ENCODE measurements at places on chromosomes 7 and 10.

DNA sequence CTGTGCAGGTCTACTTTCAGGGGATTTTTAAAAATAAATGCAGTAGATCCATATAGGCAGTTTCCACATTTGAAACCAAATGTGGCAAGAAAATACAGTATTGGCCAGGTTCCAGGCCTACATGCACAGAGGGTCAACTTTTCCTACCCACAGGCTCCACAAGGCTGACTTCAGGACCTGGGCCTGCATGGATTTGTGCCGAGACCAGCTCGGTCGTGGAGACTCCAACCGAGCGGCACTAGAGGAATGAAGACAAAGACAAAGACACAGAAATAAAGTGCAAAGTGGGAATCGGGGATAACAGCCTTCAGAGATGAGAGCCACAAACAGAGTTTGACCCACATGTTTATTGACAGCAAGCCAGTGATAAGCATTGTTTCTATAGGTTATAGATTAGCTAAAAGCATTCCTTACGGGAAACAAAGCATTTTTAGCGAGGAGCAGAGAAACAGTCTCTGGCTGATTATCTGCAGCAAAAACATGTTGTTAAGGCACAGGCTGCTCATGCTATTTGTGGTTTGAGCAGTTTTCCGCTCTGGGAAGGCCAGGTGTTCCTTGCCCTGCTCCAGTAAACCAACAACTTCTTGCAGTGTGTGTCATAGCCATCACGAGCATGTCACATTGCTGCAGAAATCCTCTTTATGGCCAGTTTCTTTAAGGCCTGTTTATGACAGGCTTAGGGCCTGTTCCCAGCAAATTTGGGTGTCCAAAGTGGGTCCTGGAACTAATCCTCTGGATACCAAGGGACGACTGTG lies 52.6 kb downstream of the ZNF37A start:
- no peak for DNase-seq

DNA sequence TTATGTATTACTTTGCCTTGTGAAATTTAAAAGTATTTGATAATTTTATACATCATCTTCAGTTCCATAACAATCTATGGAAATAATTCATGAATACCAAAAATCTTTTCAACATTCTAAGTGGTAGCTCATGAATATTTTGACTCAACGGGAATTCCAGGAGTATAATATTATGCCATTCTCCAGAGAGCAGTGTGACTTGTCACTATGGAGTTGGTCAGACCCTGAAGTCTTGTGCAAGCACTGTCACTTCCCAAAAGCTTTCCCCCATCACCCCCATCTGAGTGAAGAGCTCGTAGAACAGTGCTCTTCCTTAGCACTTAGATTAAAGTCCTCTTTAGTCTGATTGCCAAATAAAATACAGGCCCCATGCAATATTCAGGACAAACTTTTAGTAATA lies 29.4 kb upstream of the CCNJ start:
- DNase-seq = no peak

GRCh38 chr10:31936933-31937332 lies 8.3 kb upstream of the ARHGAP12 start:
- DNase-seq = no peak

DNA sequence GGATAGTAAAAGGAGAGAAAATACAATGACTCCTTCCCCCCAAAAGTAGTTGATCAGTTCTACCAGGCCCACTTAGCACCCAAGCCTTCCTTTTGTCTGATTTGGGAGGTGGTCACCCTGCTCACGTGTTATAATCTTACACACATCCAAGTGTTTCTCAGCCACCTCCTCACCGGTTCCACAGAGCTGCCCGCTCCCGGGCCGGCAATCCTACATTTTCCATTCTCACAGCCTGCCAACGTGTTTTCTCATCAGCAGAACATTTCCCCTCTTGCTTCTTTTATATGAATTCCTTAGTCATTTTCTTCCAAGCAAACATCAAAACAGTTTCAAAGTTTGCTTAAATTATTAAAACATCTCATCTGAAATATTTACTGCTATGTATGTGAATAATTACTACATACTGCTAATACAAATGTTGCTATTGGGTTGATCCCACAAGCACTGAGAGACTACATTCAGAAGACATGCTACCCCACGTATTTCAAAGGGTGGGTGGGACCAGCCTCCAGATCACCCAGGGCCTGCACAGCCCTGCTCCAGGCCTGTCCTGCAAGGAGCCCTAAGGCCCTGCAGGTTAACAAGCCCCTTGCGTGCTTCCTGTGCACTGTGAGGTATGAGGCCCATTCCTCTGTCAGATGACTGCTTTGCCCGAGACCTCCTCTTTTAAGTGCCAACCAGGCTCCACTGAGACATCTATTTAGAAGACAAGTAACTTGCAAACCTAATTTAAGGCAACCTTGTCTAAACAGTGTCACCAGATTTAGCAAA lies 75.3 kb downstream of the GRB10 start:
- no peak for DNase-seq

DNA sequence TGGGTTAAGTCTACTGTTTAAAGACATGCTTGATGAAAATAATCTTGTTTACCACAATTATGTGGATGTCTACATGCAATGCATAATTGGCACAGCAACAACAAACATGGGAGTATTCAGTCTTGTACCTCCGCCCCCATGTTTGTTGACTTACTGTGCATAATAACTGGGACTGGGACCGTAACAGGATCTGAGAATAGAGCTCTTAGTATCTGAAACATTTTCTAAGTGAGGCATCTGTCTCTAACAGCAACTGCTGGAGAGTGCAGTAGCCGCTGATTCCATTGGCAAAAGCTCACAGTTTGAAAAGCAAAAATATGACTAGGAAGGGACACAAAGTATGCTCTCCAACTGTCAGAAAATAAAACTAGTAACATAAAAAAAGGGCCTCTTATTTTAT lies 61.6 kb downstream of the ENO4 start:
- no peak for DNase-seq

- no peak for DNase-seq
Measured at GRCh38 chr7:151115836-151116418, 29.7 kb downstream of the AGAP3 start.

DNA sequence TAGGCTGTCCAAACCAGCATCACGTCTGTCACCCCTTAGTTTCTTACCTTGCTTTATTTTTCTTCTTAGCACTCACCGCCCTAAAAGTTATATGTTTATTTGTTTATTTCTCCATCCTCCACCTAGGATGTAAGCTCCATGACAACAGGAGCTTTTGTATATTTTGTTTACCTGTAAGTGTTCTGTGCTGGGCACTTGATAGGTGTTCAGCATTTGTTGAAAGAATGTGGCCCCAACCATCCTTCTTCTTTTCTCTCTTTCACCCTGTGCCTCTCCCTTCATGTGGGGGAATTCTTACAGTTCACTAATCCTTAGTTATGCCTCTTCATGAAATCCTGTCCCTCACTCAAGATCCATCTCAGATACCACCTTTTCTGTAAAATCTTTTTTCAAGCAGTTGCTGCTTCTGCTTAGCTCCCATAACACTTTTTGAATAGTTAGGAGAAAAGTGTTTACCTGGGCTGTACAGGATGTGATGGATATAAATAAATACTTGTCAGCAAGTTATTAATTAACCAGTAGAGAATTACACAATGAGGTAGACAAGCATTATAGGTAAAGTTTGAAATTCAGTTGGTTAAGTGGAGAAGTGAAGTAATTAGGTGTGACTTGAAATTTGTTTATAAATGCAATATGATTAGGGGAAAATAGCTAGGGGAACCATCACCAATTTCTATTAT lies 9.7 kb downstream of the AHR start:
- DNase-seq = no peak

DNA sequence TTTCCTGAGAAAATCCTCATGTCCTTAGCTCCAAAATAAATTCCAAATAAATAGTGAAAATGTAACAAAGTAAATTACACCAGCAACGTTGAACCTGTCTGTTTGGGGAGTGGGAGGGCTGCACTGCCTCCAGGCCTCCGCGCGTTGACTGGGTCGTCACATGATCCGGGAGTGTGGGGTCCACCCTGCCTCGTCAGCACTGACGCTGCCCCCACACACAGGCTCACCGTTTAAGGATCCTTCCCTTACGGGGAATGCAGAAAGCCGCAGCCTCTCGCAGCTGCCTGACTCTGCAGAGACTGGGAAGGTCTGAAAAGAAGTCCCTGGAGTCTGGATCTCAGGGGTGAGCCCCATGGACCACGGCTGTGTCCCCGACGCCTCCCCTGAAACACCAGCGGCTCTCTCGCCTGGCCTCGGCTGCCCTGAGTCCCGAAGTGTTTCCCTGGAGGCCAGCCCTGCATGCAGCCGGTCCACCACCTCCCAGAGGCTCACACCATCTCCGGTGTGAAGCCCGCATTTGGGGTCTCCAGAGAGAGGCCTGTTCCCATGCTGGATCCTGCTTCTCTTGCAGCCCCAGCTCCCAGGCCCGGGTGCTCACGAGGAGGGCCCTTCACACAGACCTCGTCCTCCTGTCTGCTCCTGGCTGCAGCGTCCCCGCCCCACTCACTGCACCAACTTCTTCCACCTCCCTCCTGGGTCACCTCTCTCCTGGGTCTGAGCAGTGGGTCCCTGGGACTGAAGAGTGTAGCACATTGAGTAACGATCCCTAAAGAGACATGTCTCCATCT lies 49.5 kb upstream of the ADGRA1 start:
- no peak for DNase-seq

GRCh38 chr7:114818501-114818900 lies 103.4 kb upstream of the MDFIC start:
- no peak for DNase-seq

DNA sequence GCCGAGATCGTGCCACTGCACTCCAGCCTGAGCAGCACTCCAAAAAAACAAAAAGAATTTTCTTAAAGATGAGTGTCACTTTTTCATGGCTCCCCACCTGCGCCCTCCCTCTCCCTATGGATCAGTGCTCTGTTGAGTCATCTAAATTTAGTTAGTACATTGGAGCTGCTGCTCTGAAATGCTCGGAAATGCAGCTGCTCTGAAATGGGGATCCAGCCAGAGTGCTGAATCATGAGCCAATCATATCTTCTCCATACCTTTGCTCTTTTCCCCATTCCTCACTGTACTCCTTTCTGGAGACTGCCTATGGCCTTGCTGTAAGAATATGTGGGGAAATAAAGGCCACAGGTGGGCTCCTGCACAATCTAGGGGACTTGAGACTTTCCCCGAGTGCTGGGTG lies 188.8 kb downstream of the ZNF438 start:
- no peak for DNase-seq

DNA sequence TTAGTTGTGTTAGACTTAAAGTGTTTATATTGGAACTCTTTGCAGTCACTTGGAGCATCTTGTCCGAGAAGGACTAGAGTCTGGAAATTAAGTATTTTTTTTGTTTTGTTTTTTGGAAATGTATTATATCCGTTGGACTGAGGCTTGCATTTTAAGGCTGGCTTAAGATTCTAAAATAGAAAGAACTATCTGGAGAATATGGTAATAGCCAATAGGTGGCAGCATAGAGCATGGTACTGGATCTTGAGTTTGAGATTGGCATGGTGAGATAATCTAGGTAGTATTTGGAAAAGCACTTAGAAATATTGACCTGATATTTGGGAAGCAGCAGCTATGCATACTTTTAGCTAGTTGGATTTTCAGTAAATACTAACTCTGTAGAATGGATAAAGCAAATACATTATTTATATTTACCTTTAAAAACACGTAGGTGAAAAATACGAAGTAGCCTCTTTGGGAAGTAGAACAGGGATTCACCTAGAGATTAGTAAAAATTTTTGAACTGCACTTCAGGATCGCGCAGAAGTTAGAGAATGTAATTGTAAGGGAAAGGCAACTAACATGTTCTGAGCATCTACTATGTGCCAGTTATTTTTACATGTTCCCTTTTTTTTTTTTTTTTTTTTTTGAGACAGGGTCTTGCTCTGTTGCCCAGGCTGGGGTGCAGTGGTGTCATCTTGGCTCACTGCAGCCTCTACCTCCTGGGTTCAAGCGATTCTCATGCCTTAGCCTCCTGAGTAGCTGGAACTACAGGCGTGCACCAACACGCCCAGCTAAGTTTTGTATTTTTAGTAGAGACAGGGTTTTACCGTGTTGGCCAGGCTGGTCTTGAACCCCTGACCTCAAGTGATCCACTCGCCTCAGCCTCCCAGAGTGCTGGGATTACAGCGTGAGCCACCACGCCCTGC lies 78.6 kb downstream of the LCOR start:
- no peak for DNase-seq

DNA sequence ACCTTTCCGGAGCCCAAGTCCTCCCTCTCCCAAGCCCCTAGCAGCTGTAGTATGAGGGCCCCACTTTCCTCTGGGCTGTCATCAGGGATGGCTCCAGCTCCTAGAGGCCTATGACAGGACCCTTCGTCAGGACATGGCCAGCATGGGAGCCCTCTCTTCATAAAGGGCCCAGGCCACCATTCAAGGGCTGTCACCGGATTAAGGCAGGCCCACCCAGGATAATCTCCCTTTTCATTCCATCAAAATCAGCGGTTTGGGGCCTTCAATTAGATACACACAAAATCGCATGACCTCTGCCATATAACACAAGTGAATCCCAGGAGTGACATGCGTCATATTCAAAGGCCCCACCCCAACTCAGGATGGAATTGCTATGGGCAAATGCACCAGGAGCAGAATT lies 12.2 kb upstream of the GDF10 start:
- DNase-seq = no peak

GRCh38 chr7:124781418-124781817 lies 15.8 kb upstream of the GPR37 start:
- no peak for DNase-seq

DNA sequence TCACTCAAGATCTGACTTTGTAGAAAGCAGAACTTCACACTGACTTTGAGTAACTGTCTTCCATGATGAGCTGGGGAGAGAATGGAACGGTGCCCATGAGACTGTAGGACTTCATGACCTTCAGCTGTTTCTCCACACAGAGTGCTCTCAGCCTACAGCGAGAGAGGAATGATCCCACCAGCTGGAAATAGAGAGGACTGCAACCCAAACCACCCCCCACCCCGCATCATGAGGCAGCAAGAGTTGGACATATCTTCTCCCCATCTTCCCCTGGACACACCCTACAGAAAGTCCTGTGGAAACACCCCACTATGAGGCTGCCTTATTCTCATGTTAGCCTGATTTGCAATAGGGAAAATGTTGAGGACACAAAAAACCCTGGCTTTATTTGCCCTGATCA lies 312.5 kb downstream of the PAXIP1 start:
- DNase-seq = no peak

DNA sequence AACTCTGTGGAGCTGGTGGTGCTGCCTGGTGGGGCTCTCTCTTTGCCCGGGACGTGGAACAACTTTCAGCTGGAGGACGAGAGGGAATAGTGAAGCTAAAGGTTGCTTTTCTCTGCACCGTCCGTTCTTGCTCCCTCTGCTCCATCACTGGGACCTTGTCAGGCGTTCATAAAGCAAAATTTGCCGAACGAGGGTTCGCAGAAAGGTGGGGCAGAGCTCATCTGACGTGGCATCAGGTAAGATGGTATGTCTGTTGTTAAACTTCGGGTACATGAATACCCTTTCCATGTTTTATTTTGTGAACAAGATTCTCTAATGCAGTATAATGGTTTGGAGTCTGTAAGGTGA lies 416 bp downstream of the BBS9 start:
- DNase-seq = no peak

DNA sequence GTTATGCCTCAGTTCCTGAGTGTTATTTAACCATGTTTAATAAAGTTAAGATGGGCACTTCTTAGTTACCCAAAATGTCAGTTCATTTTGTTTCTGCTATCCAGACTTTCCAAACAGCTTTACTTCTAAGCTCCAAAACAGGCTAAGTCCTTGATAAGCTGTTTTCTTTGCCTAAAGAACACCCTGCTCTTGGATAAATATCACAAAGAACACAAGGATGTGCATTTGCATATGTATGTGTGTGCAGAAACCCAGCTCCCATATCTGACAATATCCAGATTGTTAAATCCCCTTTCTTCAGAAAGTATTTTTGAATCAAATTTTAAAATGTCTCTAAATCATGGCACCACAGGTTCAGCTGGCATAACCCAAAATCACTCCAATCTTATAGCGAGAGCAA lies 19.6 kb downstream of the FAM13C start:
- DNase-seq = no peak
